ENCODE measurements at places on chromosomes 7 and 10. TPM values are rescaled to one million over a fixed set of nuclear protein-coding genes. Genes with fewer than 3 reads are reported as not detected.

DNA sequence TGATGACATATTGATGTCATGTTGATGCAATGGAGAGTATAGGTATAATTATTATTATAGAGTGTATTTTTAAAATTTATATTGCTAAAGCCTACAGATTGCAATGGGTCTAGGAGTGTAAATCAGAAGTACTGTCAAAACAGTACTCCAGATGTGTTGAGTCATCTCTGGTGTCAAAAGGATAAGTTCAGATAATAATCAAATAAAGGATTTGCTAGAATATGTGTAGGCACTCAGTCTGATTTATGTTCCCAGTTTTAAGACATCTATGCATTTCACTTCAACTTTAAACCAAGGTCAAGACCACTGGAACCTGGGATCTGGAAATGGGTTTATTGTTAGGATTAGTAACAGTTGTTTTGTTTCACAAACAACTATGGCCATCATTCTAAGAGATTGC lies 342.3 kb upstream of the BMPER start:
- DNase-seq, result no peak

- no peak for DNase-seq
Observed at GRCh38 chr10:123741711-123742110, 75.6 kb downstream of the GPR26 start.

DNA sequence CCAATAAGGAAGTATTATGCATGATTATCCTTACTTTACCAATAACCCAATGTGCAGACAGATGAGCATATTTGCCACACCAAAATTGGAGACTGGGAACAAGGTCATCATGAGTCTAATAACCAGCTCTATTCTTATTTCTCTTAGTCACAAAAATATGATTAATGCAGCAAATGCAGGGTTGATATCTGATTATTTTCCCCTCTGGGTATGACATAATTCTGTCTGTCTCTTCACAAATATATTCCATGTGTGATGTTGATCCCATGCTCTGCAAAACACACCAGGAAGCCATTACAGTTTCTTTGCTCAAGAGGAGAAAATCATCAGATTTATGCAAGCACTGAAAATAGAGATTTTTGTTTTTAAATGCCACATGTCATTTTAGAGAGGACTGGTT lies 196.5 kb upstream of the DGKB start:
- DNase-seq, result no peak

- no peak for DNase-seq
Observed at GRCh38 chr7:32257621-32258020, 187.4 kb upstream of the PDE1C start.

DNA sequence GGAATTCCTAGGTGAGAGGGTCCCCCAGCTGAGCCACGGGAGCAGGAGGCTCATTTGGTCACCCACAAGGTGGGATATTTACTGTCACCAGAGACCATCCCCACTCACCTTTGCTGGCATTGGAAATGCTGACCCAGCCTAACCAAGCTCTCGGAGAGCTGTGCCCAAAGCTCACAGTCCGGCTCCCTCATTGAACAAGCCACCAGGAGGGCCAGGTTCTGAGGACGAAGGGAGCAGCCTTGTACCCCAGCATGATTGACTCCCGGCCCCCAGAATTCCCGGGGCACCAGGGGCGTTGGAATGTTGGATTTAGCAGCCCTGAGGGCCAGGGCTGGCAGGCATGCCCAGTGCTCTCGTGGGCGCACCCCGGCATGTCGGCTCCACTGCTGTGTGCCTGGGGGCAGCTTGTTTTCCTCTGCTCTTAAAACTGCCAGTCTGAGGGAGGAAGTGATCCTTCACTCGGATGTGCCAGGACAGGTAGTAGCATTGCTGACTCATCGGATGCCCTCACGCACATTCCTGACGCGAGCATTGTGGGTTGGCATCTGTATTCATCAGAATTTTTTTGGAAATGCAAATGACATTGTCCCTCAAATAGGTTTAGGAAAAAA lies 23.3 kb downstream of the CLIP2 start:
- no peak for DNase-seq

DNA sequence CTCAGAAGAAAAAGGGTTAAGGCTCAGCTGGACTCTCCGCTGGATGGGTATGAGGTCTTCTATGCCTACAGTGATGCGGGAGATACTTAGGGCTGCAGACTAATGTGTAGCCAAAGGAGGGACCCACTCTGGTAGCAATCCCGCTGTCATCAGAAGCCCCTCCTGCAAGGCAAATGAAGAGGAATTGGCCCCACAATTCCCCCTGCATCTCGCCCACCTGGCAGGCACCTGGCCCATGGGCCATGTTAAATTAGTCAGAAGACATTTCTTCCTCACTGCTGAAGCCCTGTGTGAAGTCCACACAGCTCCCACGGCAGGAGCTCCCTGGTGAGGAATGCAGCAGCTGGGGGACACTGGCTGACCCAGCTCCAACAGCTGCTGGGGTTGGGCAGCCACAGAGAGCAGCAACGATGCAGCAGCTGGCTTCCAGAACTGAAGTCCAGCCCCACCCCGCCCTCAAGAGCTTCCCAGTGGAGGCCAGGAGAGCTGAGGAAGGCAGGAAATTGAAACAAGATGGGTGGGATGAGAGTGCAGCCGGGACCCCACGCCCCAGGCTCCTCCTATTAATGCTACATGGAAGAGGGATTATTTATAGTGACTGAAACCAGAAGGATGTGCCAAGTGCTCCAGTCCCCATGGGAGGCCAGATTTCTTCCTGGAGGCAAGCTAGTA lies 5.5 kb downstream of the VSTM4 start:
- no peak for DNase-seq

DNA sequence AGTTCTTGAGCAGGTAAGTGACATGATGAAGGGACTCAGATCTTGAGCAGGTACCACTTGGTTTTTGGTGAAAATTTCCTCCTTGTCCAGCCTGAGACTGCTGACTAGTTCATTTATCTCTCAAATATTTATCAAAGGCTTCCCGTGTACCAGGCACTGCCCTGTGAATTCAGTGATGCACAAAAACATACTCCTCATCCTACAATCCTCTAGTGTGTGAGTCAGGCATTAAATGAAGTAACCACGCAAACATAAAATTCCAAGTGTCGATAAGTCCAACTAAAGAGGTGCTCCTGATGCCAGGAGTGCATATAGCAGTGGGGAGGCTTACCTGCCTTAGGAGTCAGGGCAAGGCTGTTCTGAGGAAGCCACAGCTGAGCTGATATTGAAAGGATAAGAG lies 41.5 kb upstream of the LBX1 start:
- no peak for DNase-seq

The ADCYAP1R1 gene
- total RNA-seq, result 0.56 TPM

The GIMAP1 gene
- total RNA-seq, result not detected

The AKR1E2 gene
- 1.8 TPM for total RNA-seq

The LAMB4 gene
- total RNA-seq, result not detected
